ENCODE measurements at places on chromosomes 7 and 10.

- no peak for DNase-seq
Measured at GRCh38 chr10:108338146-108338545, 1173.6 kb upstream of the SORCS1 start.

DNA sequence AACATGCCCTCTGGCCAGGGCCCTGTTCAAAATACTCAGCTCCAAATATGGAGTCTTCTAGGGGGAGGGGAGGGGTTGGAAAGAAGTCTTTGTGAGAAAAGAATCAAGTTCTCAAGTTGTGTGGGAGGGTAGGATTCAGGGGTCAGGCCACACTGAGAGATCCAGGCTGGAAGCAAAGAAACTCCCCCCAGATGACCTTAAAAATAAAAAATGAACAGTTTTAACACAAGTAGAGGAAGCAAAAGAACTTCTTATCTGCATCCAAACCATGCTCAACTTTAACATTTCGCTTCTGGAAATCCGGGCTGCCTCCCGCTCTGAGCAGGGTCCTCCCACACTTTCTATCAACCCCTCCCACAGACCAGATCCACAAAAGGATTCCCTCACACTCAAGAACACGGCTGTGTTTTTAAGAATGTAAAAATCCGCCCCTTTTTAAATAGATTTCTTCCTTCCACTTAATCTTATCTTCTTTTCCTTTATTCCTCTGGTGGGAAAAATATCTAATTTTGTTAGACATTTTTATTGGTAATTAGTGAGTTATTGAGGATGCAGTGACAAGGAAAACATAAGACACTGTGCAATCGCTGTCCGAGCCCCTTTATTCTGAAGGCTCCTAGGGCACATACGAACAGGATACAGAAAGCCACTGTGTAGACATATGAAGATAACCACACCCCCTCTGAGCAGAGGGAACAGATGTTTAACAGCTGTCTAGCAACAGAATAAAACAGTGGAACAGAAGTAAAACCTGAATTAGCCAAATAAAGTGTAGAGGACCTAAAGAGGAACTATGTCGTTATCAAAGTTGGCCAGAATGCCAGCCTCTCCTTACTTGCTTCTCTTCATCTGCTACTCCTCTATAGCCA lies 43.8 kb downstream of the CYTH3 start:
- DNase-seq: peak; percentile 46

DNA sequence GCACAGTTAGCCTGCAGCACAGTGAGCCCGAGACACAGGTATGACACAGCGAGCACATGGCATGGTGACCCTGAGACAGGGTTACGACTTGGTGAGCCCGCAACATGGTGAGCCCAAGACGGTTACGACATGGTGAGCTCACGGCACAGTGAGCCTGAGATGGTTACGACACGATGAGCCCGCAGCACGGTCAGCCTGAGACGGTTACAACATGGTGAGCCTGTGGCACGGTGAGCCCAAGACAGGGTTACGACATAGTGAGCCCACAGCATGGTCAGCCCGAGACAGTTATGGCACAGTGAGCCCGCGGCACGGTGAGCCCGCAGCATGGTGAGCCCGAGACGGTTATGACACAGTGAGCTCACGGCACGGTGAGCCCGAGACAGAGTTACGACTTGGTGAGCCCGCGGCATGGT lies 156.1 kb downstream of the MAD1L1 start:
- DNase-seq: peak; percentile 62

DNA sequence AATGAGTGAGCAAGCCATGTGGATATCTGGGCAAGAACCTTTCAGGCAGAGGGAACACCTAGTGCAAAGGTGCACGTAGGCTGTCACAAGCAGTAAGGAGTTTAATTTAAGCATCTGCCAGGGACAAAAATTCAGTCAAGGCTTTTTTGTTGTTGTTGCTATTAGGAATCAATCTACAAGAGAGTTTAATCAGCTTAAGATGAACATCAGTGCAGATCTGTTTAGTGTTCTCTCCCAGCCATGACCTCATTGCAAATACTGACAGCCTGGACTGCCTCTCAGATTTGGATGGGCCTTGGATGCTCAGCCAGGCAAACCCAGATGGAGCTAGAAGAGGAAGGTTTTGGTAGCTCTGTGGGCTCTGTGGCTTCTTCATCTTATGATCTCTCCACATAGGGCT lies 3.3 kb upstream of the GLCCI1 start:
- no peak for DNase-seq

- DNase-seq: no peak
Measured at GRCh38 chr7:66227808-66228207, 22.7 kb downstream of the TPST1 start.

GRCh38 chr7:25891591-25891990 lies 260.4 kb upstream of the NFE2L3 start:
- DNase-seq: no peak

DNA sequence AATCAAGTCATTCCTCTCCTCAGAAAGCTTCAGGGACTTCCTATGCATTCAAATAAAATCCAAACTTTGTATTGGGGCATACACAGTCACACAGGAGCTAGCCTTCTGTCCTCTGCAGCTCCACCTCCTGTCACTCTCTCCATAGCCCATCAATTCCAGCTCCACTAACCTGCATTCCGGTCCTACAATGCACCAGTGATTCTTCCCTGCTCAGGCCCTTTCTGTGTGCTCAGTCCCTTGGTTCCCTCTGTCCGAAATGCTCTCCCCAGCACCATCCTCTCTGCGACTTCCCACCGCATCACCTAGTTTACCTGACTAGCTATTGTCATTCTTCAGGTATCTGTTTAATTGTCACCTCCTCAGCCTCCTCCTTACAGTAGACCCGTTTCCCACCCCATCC lies 26.4 kb upstream of the YAE1 start:
- DNase-seq: no peak

- DNase-seq: peak; percentile 93
Measured at GRCh38 chr7:140696024-140696679, 356 bp upstream of the NDUFB2 start.

- DNase-seq: no peak
Measured at GRCh38 chr10:118925404-118926071, 104.0 kb upstream of the NANOS1 start.

DNA sequence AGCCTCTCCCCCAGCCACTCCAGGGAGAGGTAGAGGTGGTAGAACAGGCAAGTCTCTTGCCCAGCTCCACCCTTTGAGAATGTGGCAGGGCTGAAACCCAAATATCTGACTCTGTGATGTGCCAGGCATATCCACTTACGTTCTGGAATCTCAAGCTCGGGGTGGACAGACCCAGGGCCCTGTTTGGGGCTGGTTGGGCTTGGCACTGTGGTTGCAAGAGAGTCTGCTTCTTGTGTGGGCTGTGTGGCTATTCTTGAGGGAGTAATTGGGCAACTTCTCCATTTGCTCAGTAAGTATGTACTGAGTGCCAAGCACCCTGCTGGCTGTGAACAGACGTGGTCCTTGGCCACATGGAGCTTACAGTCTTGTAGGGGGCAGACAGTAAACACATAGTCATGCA lies 4.7 kb downstream of the UBTD1 start:
- DNase-seq: peak; percentile 40

DNA sequence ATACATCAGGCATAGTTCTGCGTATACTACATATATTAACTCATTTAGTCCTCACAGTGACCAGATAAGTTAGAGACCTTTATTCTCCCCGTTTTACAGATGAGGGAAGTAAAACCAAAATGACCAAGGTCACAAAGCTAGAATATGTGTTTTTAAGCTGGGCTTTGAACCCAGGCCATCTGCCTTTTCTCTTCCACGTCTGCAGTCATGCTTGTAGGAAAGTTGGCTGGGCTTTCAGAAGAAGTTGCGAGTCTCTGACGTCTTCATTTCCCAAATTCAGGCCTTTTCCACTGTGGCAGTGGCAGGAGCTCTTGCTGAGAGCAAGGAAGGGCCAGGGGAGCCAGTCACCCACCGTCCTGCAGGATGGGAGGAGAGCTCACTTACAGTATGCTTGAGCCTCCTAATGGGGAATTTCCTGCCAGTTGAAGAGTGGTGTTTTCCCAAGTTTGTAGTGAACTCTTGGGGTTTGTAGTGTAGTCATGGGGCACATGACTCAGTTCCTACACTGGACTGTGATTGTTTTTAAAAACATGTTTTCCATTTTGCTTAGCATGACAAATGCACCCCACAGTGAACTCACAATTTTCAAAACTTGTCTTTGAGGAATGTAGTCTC lies 34.2 kb downstream of the CYP17A1 start:
- DNase-seq: peak; percentile 81

GRCh38 chr7:55252386-55252785 lies 112.8 kb upstream of the LANCL2 start:
- no peak for DNase-seq

DNA sequence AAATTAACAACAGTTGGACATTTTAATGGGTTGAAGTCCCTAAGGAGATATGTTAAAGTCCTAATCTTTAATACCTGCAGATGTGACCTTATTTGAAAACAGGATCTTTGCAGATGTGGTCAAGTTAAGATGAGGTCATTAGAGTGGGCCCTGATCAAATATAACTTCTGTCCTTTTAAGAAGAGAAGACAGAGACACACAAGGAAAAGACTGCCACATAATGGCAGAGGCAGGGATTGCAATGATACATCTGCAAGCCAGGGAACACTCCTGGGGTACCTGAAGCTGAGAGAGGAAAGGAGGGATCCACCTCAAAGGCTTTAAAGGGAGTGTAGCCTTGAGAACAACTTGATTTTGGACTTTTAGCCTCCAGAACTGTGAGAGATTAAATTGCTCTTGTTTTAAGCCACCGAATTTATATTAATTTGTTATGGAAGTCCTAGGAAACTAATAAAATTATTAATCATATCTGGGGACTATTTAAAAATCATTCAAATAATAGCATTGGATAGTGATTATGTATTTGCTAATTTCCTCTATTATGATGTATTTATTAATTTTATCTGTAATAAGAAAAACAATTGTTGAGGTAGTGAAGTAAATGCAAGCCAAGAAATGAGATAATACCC lies 700.0 kb upstream of the PCDH15 start:
- DNase-seq: peak; percentile 6

- peak; percentile 21 for DNase-seq
Measured at GRCh38 chr10:31134311-31134952, 102.8 kb upstream of the ZNF438 start.

- DNase-seq: no peak
Measured at GRCh38 chr7:1724118-1724910, 54.2 kb downstream of the ELFN1 start.

DNA sequence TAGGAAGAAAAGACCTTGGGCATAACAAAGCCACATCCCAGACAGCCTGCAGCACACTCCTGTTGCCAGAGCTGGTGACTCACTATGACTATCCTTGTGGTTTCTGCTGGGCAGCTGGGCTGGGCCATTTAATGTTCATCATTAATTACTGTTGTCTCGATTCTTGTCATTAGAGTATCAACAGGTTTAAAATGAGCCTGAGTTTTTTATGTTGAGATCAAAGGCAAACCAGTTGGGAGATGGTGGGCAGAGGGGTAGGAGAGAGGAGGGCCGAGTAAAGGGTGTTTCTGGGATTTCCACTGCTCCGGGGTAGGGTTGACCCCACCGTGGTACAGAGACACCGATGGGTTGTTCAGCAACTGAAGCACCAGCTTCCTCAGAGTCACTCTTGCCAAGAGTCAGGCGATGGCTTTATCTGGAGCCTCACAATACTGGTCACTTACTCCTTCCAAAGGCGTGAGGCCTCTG lies 128.7 kb upstream of the LYZL1 start:
- DNase-seq: no peak

- DNase-seq: no peak
Measured at GRCh38 chr10:62467527-62467926, 93.4 kb downstream of the ZNF365 start.

DNA sequence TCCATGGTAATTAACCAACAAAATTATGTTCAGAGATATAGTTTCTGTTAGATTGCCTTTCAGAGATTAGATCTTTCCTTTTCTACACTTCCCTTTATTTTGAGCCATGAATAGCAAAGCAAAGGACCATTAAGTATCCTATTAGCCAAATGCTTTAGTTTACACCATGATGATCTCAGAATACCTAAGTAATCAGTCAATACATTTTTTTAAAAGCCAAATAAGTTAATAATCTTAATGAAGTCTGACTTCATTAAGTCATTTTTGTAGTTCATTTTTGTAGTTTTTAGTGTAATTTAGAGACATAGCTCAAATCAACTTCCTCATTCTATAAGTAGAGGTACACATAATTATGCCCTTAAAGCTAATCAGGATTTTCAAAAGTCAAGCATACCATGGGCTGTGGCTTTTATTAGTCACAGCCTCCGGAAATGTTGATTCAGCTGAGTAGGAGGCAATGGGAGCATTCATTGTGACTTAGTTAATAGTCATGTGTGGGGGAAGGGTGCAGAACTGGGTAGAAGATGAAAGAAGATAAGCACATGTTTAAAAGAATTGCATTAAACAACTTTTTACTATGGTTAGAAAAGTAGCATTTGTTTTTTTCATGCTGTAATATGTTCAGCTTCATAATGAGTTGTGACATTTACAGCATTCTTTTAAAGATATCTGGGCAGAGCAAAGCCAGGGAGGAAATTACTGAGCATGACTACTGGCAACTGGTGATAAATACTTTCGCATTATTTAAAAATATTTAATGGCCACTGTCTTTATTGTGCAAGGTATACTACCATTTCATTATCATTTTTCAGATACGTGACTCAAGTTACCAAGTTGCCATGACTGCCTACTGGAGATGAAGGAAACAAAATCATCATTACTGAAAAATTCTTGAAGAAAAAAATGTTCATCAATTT lies 57.3 kb upstream of the CCDC71L start:
- DNase-seq: peak; percentile 87

DNA sequence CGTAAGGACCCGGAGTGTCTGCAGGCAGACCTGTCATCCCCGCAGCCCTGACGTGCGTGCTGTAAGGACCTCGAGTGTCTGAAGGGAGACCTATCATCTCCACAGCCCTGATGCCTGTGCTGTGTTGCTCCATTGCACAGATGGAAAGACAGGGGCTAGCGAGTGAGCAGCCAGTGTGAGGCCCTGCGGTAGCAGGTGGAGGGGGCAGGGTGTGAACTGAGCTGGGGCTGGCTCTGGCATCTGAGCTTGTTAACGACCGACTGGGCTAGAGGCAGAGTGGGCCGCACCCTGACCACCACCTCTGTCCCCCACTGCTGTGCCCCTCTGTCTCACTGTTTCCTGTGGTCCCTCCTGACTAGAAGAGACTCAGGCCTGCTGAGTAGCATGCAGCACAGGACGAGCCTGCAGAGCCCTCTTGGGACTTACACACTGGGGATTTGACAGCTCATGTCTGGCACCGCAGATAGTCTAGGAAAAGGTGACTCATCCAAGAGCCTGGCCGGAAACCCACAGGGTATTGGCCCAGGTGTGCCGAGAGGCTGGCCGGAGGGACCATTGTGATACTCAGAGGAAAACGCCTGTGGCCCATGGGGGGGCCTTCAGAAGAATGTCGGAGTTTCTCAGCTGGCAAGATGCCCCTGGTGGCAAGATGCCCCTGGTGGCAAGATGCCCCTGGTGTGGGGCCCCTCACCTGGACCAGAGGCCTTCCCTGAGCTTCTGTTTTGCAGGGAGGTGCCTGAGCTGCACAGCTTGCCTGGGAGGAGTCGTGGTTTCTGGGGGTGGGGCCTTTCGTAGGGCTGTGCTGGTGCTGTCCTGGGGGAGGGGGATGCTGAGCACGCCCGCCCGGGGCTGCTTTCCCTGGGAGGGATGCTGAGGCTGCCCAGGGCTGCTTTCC lies 34.3 kb downstream of the INPP5A start:
- DNase-seq: peak; percentile 34

Data from suppressor macrophage (primary cell).